Stimulated activated CD8-positive, alpha-beta memory T cell treated with anti-CD3 and anti-CD28 coated beads, Interleukin-15, amount 100 ng/mL, for 4 hours (primary cell): ENCODE measurements at places on chromosomes 4 and X.

- DNase-seq, result no peak
Observed at GRCh38 chr4:189255636-189256035, 685.0 kb upstream of the FRG1 start.

DNA sequence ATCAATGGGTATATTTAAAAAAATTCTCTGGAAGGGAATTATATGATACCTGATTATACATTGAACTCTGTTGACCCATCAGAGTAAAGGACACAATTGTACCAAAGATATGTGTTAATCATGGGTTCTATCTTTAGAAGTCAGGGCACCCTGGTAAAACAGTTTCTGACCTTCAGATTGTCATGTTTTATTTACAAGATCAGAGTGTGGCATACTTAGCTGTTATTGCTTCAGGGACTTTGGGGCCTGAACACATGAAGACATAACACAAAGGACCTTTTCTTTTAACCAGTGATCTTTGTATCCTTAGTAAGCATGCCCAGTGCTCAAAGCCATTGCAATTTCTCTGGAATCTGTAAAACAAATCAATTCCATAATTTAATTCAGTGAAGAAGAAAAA, 204.8 kb upstream of the RPS6KA3 start:
- no peak for DNase-seq

GRCh38 chrX:40083120-40083978, 14.4 kb downstream of the BCOR start:
- no peak for DNase-seq

GRCh38 chr4:3529363-3529762, 2.9 kb downstream of the LRPAP1 start:
- DNase-seq, result no peak

DNA sequence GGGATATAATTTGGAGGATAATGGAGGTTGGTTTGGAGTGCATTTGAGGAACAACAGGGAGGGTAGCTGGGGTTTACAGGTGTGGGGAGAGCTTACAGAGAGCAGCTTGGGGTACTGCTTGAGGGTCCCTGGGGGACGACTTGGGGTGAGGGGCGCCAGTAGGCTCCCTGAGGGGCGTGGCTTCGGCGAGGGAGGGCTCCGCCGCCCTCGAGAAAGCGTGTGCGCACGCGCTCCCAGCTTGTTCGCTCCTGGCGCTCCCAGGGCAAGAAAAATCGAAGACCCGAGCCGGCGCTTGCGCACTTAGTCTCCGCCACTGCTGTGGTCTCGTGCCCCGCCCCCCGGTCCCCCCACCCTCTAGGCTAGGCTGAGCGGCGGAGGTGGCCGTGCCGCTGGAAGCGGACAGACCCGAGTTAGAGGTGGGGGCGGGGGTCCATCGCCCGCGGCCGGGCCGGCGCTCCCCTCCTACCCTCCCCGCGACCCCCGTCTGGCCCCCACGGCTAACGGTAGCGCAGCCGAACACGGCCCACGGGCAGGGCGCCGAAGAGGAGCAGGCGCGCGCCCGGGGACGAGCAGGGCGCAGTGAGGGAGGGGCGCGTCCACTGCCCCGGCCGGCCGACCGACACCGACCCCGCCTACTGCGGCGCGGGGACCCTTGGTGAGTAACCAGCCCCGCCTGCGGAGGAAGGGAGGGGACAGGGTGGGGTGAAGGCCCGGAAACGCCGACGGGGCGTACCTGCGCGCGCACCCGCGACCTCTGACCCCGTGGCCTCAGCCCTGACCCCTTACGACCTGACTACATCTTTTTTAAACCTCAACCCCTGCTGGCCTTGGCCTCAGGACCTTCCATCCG, 5.4 kb upstream of the CCDC120 start:
- peak; percentile 31 for DNase-seq

DNA sequence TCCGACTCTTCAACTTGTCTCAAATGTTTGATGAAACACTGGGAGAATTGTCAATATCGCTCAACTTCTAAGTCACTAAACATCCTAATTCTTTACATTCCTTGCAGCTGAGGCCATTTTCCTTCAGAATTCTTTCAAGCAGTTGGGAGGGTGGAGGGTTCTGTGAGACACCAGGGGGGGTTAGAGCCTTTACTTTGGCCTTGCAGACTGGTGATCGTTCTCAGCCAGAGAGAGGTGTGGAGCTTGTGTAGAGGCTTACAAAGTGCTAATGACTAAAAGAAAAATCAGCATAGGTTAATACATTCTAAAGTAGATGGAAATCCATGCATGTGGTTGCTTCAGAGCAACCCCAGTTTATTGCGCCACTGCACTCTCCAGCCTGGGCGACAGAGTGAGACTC, 21.3 kb upstream of the SOX3 start:
- DNase-seq, result no peak

GRCh38 chr4:107512549-107512948, 207.5 kb downstream of the PAPSS1 start:
- DNase-seq, result no peak

GRCh38 chrX:41449615-41450014, 2.5 kb downstream of the NYX start:
- no peak for DNase-seq

DNA sequence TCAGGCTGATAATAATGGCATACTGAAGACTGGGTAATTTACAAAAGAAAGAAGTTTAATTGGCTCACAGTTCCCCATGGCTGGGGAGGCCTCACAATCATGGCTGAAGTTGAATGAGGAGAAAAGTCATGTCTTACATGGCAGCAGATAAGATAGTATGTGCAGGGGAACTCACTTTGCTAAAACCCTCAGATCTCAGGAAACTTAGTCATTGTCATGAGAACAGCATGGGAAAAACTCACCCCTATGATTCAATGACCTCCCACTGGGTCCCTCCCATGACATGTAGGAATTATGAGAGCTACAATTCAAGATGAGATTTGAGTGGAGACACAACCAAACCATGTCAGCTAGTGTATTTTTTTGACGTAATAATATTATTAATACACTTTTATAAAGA, 149.8 kb upstream of the BOD1L1 start:
- DNase-seq, result no peak

GRCh38 chr4:8368061-8368481, 72.5 kb downstream of the ACOX3 start:
- no peak for DNase-seq

- no peak for DNase-seq
Observed at GRCh38 chr4:81804849-81805248, 333.1 kb upstream of the RASGEF1B start.

- DNase-seq, result no peak
Observed at GRCh38 chr4:77564231-77564630, 41.4 kb upstream of the CXCL13 start.

DNA sequence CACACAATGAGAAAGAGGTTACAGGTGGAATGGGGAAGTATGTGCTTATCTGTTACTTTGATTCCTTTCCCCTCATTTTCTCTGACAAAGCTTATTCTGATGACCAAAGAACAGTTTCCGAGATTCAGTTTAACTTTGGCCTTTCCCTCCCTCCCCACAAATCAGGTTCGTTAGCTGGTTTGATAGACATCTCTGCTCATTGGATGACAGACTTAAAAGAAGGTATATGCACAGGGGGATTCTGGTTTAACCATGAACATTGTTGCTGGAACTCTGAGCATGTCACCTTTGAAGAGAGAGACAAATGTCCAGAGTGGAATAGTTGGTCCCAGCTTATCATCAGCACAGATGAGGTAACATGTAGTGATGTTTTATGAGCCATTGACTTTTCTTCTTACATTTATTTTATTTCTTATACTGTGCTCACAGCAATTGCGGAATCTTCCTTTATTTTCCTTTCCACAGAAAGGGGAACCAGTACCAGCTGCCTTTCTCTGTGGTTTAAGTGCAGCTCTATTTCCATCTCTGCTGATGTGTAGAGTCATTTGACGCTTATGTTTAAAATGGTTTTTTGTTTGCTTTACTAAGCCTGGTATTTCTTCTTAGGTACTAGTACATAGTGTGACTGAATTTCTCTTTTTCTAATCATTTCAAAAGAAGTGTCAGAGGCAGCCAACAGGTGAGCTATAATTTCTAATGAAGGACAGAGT, 125.0 kb downstream of the AKAP4 start:
- no peak for DNase-seq

DNA sequence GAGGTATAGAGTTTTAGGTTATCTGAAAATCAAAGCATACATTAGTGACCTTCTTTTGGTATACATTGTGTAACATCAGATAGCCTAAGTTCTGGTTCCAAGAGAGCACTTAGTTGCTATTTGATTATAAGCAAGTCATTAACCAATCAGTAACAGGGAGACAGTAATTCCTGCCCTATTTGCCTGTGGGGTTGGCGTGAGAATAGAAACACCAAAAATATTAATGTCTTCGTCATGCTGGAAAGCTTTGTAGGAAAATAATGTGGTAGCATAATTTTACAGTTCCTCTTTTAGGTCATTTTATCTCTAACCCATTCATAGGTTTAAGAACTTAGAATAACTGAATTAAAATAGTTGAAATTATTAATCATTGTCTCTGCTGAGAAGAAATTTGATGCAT, 37.8 kb downstream of the NPNT start:
- no peak for DNase-seq

GRCh38 chrX:109890910-109891502, 111.9 kb upstream of the TMEM164 start:
- peak; percentile 0 for DNase-seq

- no peak for DNase-seq
Observed at GRCh38 chrX:109346491-109346890, 135.4 kb downstream of the GUCY2F start.

DNA sequence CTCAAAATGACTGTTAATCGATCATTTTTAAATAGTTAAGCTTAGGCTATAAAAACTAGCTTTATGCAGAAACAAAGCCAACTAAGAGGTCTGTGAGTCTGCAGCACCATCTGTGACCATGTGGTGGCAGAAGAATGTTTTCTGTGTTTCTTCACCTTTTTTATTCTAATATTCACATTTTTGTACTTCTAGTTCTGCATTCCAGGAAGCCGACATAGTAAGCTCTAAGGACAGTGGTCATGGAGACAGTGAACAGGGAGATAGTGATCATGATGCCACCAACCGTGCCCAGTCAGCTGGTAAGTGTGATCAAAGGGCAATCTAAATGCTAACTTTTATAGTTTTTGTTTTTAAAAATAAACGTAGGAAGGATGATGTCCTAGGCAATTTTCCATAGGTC, 5.6 kb downstream of the PCDH10 start:
- no peak for DNase-seq

DNA sequence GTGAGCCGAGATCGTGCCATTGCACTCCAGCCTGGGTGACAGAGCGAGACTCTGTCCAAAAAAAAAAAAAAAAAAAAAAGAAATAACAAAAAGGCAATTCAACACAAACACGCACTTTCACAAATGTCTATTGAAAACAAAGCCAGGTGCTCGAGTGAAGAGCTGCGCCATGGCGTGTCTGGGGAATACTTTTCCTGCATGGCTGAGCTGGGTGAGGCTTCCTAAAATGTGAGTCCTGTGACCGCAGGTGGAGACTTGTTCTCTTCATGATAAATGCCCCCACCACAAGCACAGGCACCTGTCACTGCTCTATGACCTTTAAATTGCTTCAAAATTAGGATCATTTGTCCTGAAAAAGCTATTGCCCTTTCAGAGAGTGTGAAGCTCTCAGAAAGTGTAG, 4.0 kb upstream of the ABLIM2 start:
- no peak for DNase-seq

- DNase-seq, result no peak
Observed at GRCh38 chrX:17535229-17535628, 160.2 kb downstream of the NHS start.

DNA sequence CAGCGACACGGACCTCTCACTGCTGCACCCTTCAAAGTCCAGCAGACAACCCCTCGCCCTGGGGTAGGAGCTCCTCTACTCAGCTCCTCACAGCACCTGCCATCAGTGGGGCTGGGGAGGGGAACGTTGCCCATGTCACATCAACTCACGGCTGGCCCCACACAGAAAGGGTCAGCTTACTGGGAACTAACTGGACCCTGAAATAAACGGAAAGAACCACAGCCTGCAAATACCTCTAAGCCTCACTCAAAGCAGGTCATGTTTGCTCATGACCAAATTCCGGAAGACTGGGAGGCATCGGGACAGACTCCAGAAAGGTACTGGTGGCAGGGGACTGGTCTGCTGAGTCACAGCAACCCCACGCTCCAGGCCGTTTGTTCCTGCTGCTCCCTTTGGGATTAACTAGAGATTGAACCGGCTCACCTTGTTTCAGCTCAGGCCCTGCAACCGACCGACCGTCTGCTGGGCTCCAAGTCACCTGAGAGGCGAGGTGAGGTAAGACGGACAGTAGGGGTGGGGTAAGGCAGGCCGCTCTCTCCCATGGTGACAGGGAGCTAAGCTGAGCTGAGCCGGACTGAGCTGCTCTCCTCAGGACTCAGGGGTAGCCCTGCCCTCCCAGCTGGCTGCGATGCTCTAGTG, 5.6 kb downstream of the G6PD start:
- no peak for DNase-seq

DNA sequence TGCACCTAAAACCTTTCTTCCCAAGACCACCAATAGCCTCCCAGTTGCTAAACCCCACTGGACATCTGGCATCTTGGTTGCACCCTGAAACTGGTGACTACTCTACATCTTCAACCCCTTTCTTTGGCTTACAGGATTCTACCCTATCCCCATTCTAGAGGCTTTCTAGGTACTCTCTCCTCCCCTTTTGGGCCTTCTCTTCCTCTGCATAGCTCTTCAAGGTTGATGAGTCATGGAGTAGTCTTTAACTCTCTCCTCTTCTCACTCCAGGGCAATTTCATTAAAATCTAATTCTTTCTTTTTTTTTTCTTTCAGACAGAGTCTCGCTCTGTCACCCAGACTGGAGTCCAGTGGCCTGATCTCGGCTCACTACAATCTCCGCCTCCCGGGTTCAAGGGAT, 16.8 kb downstream of the APOO start:
- DNase-seq, result no peak

GRCh38 chrX:38649674-38650647, 88.6 kb downstream of the TSPAN7 start:
- no peak for DNase-seq

DNA sequence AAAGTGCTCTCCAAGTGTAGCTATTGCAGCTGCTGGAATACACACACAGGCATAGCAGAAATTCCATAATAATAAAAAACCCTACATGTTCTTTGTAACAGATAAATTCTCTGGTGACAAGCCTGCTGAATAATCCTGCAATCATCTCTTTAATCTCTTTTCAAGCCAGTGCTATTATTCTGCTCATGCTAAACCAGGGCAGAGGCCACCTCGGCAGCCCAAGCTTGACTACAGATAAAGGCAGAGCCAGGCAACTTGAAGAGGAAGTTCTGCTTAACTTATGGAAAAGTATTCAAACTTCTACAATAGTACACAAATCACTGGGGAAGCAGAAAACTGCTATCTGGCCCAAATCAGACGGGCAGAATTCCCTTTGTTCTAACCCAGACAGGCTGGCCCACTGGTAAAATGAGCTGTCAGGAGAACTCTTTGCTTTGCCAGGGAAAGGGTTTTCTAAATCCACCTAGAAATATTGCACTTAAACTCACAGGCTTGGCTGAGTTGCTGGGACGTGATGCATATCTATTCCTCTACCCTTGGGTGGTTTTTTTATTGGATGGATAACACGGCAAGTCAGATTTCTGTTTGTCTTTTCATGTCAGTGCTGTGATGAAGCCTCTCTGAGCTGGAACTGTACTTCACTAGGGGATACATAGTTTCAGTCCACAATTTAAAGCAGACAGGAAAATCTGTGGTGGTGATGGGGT, 70.5 kb downstream of the GATB start:
- no peak for DNase-seq

- no peak for DNase-seq
Observed at GRCh38 chr4:72471816-72472215, 97.2 kb downstream of the ADAMTS3 start.

GRCh38 chr4:2615821-2616220, 79.4 kb downstream of the FAM193A start:
- no peak for DNase-seq

GRCh38 chr4:65508168-65508567, 162.1 kb downstream of the EPHA5 start:
- DNase-seq, result no peak
